Kidney epithelial cell (primary cell): ENCODE measurements at places on chromosomes 1 and 21. TPM values are rescaled to one million over a fixed set of nuclear protein-coding genes. Genes with fewer than 3 reads are reported as not detected.

CDK18 gene
- 12.1 and 14.0 TPM in 2 replicates for total RNA-seq

TMEM51 gene
- total RNA-seq = 71.7 and 82.3 TPM in 2 replicates

PRR9 gene
- total RNA-seq = not detected in 2 replicates

FAM229A gene
- total RNA-seq = 3.4 and 7.5 TPM in 2 replicates

TRIM17 gene
- 4.6 and 6.1 TPM in 2 replicates for total RNA-seq

FMO4 gene
- total RNA-seq = 0.84 and 1.8 TPM in 2 replicates

CASZ1 gene
- total RNA-seq = 19.1 and 28.2 TPM in 2 replicates

MTMR11 gene
- total RNA-seq = 14.1 and 27.9 TPM in 2 replicates

ZFYVE9 gene
- 17.1 and 18.4 TPM in 2 replicates for total RNA-seq

FCRL4 gene
- total RNA-seq = not detected in 2 replicates

GGPS1 gene
- 30.5 and 34.9 TPM in 2 replicates for total RNA-seq

GSTM1 gene
- total RNA-seq = 9.7 and 16.3 TPM in 2 replicates

C1orf115 gene
- 8.4 and 8.9 TPM in 2 replicates for total RNA-seq

ADAM30 gene
- total RNA-seq = not detected in 2 replicates

RSPH1 gene
- total RNA-seq = 0.29 and 1.6 TPM in 2 replicates

CD1E gene
- not detected in 2 replicates for total RNA-seq

CELA3B gene
- total RNA-seq = not detected in 2 replicates

ITGB2 gene
- total RNA-seq = 6.9 and 9.1 TPM in 2 replicates

LMX1A gene
- total RNA-seq = not detected in 2 replicates

ZNF593OS gene
- not detected in 2 replicates for total RNA-seq

LRRC7 gene
- 0.04 TPM in 1 of 2 replicates, not detected in the other for total RNA-seq

PRAMEF8 gene
- total RNA-seq = not detected in 2 replicates

COL6A2 gene
- 373 and 431 TPM in 2 replicates for total RNA-seq

OR2T33 gene
- total RNA-seq = not detected in 2 replicates

CD55 gene
- 35.4 and 39.0 TPM in 2 replicates for total RNA-seq

MROH9 gene
- total RNA-seq = not detected in 2 replicates

ZYG11A gene
- 0.21 and 0.50 TPM in 2 replicates for total RNA-seq

RBM34 gene
- total RNA-seq = 91.9 and 130 TPM in 2 replicates

AMY1A gene
- total RNA-seq = not detected in 2 replicates

OPTC gene
- total RNA-seq = not detected in 2 replicates

DMRTB1 gene
- not detected in 2 replicates for total RNA-seq

ATP6V1G3 gene
- not detected in 2 replicates for total RNA-seq

PTPRU gene
- total RNA-seq = 55.4 and 80.4 TPM in 2 replicates

HAX1 gene
- total RNA-seq = 106 and 117 TPM in 2 replicates

MAEL gene
- 0.33 TPM in 1 of 2 replicates, not detected in the other for total RNA-seq

G0S2 gene
- total RNA-seq = 112 and 164 TPM in 2 replicates

MECR gene
- total RNA-seq = 23.6 and 30.5 TPM in 2 replicates

TRMT1L gene
- total RNA-seq = 16.8 and 20.3 TPM in 2 replicates

RNU1-4 gene
- under 0.01 TPM in 2 replicates for total RNA-seq

LENEP gene
- total RNA-seq = 1.6 TPM in 1 of 2 replicates, not detected in the other

CLCA4 gene
- not detected in 2 replicates for total RNA-seq

COL16A1 gene
- total RNA-seq = 9.2 and 10.8 TPM in 2 replicates

C4BPA gene
- not detected in 2 replicates for total RNA-seq

KLHDC9 gene
- total RNA-seq = 2.9 and 3.1 TPM in 2 replicates

SPRR3 gene
- total RNA-seq = 1.1 TPM in 1 of 2 replicates, not detected in the other

SMPDL3B gene
- 20.1 and 23.3 TPM in 2 replicates for total RNA-seq

TRNP1 gene
- total RNA-seq = 78.0 and 127 TPM in 2 replicates

SPATA45 gene
- not detected in 2 replicates for total RNA-seq

PLA2G5 gene
- total RNA-seq = not detected in 2 replicates

RHOU gene
- 1.0 and 1.2 TPM in 2 replicates for total RNA-seq

ANP32E gene
- total RNA-seq = 16.7 and 16.8 TPM in 2 replicates
